NCI-H524 (cell line): ENCODE measurements at places on chromosomes 16 and 17.
A peak's percentile ranks its signal among the peaks of the same experiment; 100 is the strongest.

GRCh38 chr16:50595859-50596258, 47.7 kb downstream of the NKD1 start:
- no peak for DNase-seq

DNA sequence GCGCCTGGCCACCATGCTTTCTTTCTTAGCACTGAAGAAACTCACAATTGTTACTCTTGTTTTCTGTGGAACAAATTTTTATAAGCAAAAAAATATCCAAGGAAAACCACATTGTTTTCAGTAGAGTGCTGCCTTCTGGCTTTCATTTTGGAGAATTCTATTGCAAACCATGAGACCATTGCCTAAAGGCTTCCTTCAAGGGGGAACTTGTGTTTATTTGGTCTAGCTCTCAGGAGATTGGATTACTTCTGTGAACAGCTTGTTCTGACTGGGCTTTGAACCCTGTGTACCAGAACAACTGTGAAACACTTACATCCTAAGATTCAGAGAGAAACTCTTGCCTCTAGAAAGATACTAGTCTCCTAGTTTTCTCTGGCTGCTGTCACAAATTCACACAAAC, 32.1 kb downstream of the TOM1L1 start:
- no peak for DNase-seq

DNA sequence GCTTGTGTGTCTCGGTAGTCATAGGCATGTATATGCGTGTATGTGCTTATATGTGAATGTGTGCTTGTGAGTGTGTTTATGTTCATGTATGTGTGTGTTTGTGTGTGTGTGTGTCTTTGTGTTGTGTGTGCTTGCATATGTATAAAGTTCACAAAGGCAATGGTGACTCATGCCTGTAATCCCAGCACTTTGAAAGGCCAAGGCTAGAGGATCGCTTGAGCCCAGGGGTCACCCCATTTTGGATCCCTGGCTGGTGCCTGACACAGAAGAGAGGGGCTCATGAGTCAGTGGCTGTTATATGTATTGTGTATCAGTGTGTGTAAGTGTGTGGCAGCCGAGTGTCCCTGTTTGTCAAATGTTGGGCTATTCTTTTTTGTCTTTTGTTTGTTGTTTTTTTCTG, 69.3 kb downstream of the ABCC1 start:
- no peak for DNase-seq

- DNase-seq = no peak
Measured at GRCh38 chr16:64098451-64098850, 1023.4 kb downstream of the CDH11 start.

DNA sequence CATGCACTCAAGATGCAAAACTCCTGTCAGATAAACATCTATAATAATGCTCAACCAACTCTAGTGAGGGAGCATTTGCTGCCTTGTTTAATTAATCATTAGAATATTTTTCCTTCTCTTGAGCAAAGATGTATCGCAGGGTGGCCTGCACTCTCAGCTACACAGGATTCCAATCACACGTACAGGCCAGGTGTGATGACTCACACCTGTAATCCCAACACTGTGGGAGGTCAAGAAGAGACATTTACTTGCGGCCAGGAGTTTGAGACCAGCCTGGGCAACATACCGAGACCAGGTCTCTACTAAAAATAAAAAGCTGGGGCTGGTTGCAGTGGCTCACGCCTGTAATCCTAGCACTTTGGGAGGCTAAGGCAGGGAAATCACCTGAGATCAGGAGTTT, 49.1 kb downstream of the ARHGAP17 start:
- no peak for DNase-seq

DNA sequence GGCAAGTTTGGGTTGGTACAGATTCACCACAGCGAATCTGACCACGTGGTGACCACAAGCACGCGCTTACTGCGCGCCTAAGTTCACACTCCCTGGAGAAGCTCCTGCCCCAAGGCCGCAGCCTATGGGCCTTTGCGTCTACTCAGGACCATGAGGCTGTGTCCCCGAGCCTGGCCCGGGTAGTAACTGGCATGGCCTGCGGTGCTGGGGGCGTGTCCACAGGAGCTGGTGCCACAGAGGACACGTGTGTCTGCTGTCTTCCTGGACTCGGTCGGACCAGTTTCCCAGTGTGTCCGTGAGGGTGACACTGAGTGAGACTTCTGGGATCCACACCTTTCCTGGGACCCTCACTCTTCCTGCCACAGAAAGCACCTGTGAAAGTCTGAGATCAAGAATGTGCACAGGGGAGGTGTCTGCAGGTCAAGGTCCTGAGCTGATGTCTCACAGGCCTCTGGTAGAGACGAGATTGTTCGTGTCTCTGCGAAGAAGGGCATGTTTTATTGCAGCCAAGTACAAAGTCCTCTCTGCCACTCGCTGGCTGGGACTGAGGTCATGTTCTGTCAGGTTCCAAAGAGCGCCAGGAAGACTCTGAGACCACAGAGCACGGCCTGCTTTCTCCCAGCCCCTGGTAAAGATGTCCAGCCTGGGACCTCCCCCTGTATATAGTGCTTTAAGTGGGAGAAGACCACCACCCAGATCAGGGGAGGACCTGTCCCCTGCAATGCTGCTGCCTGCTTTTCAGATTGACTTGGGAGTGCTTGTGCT, 25.2 kb upstream of the CAPN15 start:
- no peak for DNase-seq

GRCh38 chr17:29069526-29070041, 26.6 kb downstream of the PIPOX start:
- peak; percentile 31 for DNase-seq

DNA sequence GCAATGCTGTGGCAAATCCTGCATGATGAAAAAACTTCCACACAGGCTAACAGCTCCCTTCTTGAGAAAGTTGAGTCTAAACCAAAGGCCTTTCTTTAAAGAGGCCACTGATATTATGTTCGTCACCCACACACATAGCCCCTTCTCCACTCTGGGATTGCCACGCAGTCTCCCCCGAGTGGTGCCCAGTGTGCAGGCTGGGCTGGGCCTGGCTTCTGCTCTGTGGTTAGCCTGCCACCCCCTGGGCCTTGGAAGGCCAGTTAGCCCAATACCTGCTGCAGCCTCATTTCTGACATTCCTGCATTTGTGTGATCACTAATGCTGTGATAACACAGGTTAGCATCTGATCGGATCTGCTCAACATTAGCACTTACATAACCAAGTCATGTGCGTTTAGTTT, 44.8 kb downstream of the CDH3 start:
- no peak for DNase-seq

GRCh38 chr16:84131117-84131516, 13.9 kb downstream of the HSDL1 start:
- no peak for DNase-seq

DNA sequence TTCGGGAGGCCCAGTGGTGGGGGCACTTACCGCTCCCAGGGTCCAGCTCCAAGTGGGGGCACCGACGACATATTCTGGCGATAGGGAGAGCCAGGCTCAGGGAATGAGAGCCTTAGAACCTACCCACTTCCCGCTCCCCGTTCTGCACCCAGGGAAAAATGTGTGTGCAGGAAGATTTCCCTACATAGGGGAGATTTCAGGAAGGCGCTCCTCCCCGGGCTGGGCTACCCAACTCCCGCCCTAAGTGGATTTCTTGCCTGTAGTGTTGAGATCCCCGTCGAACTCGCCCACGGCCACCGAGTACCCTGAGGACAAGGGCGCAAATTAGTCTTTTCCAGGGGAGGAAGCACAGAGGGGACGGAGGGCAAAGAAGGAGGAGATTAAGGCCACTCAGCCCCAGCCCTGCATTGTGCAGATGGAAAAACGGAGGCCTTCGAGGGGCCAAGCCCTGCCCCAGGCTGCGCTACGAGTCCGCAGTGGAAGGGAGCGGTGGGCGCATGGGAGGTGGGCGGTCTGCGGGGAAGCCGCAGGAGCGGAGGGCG, 5.1 kb downstream of the ITGA2B start:
- no peak for DNase-seq

DNA sequence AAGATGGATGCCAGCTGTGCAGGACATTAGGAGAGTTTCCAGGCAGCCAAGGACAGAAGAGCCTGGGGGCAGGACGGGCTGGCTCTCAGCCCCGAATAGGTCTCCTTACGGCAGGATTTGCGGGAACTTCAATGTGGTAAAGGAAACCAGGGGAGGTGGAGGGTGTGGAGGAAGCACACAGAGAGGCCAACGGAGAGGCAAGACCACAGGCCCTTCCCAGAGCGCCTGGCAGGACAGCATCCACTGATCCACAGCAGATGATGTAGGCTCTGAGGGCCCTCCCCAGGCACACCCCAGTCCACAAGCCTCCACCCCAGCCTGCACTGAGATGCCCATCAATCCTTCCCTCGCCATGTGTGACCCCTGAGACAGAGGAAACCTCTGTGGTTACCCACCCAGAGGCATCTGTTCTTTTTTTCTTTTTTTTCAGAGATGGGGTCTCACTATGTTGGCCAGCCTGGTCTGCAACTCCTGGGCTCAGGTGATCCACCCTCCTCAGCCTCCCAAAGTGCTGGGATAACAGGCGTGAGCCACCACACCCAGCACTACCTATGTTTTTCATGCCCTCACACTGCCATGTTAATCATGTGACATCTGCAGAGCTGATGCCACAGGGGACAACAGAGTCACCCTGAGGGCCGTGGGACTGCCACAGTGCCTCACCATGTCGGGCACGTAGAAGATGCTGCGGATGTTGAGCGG, 19.3 kb downstream of the DNASE1 start:
- no peak for DNase-seq

DNA sequence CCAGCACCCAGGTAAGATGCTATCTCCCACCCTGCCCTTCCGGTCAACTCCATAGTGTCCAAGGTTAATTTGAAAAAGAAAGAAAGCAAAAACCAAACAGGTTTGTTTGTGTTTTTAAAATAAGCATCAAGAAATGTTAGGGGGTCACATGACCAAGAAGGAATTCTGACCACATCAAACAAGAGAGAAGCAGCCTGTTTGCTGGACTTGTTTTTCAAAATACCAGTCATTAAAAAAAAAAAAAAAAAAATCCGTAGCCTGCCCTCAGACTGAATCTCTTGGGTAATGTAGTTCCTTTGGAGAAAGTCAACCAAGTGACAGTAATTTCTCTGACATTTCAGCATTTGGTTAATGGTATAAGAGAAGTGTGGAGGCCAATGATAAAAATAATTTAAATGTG, 38.4 kb downstream of the HNF1B start:
- no peak for DNase-seq

- no peak for DNase-seq
Measured at GRCh38 chr16:426115-426905, 861 bp downstream of the RAB11FIP3 start.

GRCh38 chr17:69581061-69581961, 166.8 kb downstream of the MAP2K6 start:
- DNase-seq = no peak

DNA sequence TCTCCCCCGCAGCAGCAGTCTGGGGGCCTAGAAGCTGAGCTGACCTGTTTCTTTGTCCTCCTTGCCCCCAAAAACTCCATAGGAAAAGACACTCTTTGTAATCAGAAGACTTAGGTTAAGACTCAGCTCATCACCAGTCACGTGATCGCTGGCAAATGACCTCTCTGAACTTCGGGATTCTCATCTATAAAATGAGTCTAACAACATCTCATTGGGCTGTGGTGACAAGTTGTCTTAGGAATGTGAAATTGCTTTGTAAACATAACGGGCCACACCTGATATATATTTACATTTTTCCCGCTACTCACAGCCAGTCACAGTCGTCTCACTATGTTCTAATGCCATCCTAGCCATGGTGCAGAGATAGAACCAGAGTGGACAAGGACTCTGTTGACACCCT, 86.0 kb upstream of the LHX1 start:
- no peak for DNase-seq

DNA sequence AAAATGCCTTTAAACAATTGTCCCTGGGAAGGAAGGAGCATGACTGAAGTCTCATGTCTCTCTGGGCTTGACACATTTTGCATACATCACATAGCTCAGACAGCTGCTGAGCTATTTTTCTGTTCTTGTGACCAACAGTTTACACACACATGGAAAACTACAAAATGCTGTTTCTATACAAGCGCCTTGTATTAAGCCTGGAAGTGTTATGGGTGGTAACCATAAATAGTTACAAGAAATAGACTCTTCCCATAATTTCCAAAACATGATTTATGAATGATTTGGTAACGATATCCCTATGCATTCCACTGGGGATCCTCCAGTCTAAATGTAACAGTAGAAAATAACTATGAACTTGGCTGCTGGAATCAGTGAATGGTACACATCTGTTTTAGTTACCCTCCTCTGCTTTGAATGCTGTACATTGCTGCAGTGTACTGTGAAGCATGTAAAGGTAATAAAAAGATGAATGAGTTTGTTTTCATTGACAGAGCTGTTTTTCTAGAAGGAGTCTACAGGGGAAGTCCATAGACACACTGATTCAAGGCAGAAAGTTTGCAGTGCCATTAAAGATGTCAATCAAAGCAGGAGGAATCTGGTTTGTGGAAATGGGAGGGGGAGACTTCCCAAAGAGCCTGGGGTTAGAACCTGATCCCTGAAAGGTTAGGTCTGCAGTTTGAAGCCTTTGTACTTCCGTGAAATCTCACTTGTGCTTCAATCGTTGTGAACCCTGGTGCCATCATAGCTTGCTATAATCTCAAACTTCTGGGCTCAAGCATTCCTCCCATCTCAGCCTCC, 5.0 kb downstream of the ACSF2 start:
- no peak for DNase-seq

DNA sequence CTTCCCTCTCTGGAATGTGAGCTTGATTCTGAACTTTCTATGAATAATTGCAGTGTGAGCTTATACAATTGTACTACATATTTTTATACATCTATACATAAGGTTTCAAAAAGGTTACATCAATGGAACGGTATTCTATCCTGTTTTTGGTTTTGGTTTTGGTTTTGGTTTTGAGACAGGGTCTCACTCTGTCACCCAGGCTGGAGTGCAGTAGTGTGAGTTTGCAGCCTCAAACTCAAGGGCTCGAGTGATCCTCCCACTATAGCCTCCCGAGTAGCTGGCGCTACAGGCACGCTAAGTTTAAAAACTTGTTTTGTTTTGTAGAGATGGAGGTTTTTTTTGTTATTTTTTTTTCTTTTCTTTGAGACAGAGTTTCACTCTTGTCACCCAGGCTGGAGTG, 1.1 kb downstream of the CTRB1 start:
- DNase-seq = no peak

DNA sequence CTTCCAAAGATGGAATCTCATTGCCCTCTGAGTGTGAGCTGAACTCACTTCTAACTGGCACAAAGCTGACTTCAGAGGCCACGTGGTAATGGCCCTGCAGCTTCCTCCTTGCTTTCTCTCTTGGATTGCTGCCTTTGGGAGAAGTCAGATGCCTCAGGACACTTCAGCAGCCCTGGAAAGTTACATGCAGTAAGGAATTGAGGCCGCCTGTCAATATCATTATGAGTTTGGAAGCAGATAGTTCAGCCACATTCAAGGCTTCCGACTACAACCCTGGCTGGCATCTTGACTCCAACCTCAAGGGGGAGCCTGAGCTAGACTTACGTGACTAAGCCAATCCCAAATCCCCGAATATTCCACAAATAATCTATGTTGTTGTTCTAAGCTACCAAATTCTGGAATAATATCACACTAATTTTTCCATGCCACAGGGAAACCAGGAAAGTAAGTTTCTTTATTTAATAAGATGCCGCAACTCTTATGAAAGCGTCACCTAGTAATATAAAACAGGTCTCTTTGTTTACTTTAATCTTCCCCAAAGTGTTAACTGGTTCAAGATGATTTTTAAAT, 13.6 kb downstream of the CEP20 start:
- no peak for DNase-seq

- DNase-seq = no peak
Measured at GRCh38 chr17:28460901-28461300, 12.5 kb upstream of the SLC13A2 start.
